ENCODE measurements at places on chromosomes 5 and 9.

DNA sequence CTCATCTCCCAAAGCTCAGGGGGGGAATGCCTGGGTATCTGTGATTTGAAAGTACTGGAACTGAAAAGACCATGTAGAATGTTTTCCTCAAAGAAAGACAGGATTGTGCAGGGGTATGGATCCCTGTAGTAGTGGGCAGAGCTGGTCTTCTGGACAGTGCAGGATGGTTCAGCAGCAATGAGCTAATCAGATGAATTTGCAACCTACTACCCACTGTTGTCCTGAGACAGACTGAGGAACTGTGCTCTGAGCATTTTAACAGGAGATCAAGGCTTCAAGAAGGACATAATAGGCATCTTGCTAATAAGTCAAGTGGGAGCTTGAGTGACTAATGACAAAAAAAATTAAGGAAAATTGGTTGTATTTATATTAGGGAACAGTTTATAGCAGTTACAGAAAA, 61.7 kb downstream of the FYB1 start:
- DNase-seq, result no peak

GRCh38 chr5:159322180-159322579, 8.1 kb downstream of the IL12B start:
- DNase-seq, result no peak

- no peak for DNase-seq
These were observed 152.9 kb upstream of the ISL1 start for GRCh38 chr5:51230336-51230735.

- no peak for DNase-seq
These were observed 58.4 kb upstream of the FOXE1 start for GRCh38 chr9:97794666-97795065.

- no peak for DNase-seq
These were observed 14.8 kb downstream of the CAMK2A start for GRCh38 chr5:150274811-150275210.

DNA sequence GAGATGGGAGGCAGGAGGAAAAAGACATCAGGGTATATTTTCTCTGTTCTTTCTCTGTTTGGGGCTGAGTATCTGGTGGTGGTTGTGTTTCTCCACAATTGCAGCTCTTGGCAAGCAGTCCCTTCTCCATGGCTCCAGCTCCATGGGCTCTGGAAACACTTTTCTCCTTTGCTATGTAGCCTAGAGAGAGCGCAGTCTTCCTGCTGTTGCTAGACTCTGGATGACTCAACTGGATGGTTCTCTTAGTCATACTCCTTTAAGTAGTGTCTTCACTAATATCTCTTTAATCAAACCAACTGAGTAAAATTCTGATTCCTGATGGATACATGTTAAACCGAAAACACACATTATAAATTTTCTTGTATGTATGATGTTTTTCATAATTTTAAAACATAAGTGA, 3.3 kb upstream of the PLGRKT start:
- no peak for DNase-seq

- peak; percentile 68 for DNase-seq
These were observed at the start of gene ERBIN for GRCh38 chr5:65926276-65926783. TSS of gene ERBIN (plus strand) at chr5:65926575. CDS start at chr5:65992719, 66,144 bp downstream.

DNA sequence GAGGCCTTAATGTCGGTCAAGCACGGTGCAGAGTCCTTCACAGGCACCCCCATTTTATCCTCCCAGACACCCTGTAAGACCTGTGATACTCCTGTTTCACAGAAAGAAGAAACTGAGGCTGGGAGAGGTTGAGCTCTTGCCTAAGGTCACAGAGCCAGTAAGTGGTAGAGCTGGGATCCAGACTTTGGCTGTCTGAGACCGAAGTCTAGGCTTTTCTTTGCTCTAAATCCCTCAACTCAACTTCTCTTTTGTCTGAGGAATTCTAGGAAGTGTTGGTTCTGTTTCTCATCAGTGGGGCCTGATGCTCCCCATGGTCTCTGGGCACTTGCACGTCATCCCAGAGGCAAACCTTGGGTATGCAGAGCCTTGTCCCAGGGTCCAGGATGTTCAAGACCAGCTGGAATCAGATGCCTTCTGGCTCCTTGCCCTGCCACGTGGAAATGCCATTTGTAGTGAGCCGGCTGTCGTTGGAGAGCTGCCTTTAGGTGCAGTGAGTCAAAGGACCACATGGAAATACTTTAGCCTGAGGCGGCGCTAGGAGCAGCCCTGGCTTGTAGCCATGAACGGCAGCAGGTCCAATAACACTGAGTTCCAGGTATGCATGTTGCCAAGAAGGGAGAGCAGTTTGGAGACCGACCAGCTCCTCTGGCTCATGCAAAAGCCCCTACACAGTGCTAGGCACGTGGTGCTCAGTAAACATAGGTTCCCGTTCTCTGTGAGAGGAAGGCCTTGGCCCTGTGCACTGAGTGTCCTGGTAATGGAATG, 9.2 kb downstream of the DCANP1 start:
- DNase-seq, result peak; percentile 81
